ENCODE measurements at places on chromosomes 1 and 21.

DNA sequence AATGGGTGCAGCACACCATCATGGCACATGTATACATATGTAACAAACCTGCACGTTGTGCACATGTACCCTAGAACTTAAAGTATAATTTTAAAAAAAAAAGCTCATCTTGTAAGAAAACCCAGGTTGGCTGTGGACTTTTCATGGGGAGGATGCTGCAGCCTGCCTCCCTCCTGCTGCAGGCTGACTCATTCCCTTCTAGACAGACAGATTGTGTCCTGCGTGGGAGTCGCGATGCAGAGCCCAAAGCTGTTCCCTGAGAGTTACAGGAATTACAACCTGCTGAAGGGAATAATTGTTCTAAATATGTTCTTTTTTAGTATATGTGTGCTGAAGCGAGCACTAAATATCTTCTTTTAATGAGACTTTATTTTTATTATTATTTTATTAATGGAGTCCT lies 93.2 kb downstream of the TBX19 start:
- no peak for DNase-seq

DNA sequence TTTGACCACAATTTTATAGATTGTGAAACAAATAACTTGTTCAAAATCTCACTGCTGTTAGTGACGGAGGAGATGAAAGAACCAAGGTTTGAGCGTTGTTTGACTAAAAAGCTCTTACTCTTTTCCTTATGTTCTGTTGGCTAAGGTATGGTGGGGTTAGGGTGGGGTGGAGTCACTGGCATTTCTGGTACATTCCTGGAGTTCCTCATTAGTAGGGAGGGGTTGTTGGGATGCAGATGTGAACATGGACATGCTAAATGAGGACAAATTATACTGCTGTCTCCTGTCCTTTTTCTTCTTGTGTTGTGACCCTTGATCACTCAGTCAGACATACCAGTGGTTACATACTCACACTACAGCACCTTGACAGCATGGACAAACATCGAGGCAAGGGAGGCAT lies 26.2 kb upstream of the CD1D start:
- DNase-seq, result no peak

- DNase-seq, result no peak
Observed at GRCh38 chr1:199907361-199907760, 120.1 kb upstream of the NR5A2 start.

DNA sequence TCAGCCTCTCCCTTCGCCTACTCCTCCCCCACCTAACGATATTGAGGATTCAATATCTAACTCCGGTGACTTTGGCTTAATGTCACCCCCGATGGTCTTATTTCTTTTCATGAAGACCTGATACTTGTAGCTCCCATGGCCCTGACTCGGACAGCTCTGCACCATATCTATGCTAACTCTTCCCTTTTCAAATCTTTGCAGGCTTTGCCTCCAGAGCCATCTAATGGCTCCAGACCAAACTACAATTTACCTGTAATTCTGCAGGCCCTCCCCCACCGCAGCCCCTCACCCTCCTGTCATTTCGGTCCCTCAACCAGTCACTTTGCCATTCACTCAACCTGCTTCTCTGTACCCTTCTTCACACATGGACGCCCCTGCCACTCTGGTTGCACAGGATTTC lies 7.9 kb upstream of the GSTM5 start:
- DNase-seq, result no peak

- no peak for DNase-seq
Observed at GRCh38 chr1:232709386-232709785, 79.5 kb upstream of the SIPA1L2 start.

DNA sequence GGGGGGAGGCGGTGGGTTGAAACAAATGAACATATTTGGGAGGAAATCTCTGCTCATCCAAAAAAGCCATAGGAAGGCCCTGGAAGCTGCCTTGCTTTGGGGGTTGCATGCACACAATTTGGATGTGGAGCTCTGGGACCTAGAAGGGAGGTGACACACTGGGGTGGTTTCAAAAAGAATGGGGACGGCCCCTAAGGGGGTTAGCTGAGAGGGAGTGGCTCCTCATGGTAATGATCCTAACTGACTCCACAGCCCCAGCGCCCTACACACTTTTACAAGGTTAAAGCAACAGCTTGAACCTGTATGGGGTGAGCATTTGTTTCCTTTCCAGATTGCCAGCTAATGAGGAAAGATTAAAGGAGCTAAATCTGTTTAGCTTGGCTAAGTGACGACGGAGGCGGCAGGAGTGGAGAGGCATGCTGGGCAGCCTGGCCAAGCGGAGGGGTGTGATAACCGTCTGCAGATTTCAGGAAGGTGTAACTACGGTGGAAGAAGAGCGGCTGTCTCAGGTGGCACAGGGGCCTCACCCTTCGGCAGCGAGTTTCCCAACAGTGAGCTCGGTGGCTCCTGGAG lies 107.3 kb downstream of the RNF220 start:
- no peak for DNase-seq

GRCh38 chr1:39654291-39654690 lies 14.8 kb upstream of the HEYL start:
- no peak for DNase-seq

DNA sequence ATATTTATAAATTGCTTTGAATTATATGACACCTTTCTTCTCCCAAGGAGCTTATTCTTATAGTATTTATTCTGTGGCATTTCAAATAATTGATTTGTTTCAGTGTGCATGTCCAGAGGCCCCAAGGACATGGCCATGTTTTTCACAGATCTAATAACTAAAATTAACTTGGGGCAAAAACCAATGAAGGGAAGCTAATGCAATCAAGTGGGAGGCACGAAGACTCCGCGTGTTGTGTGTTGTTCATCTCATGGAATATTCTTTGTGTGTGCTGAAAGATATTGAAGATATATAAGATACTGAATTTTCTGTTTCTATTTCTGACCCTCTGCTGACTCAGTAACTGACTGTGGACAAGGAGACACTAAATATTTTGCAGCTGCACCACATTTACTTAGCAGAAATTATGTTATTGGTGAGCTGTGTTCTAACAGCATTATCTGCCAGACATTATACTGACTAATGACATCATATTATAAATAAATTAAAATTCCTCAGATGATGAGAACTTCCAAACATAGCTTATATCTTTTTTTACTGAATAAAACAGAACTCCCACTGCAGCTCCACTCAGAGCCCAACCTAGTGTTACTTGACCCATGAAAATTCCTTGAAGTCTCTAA lies 519.3 kb upstream of the CXADR start:
- DNase-seq, result no peak

DNA sequence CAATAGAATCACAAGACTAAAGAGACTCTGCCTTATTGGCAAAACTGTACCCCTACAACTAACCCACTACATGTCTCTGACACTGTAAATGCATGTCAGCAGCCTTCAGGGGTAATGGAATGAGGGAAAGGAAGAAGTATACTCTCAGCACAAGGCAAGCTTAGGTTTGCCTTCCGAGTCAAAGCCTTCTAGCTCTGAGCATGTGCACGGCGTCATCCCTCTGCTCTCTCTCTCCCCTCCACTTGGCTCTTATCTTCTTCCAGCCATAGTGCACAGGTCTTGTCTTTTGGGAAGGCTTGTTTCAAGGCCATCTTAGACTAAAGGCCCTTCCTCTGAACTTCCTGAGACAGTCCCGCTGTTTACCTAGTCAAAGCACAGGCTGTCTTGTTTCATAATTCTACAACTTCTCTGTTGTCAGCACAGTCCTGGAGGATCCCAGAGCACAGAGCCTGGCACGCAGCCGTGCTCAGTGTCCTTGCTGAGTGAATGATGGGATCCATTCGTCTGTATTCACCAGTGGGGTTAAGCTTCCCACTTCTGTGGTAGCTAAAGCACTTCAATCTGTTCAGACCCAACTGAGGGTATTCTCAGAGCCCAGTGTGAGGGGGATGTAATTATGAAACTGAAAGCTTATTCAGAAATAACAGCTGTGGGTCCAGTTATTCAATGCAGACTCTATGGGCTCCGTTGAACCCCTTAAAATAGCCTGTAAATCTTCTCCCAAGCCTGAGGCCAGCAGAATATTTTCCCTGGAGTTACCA lies 166.5 kb upstream of the PLD5 start:
- DNase-seq, result no peak

DNA sequence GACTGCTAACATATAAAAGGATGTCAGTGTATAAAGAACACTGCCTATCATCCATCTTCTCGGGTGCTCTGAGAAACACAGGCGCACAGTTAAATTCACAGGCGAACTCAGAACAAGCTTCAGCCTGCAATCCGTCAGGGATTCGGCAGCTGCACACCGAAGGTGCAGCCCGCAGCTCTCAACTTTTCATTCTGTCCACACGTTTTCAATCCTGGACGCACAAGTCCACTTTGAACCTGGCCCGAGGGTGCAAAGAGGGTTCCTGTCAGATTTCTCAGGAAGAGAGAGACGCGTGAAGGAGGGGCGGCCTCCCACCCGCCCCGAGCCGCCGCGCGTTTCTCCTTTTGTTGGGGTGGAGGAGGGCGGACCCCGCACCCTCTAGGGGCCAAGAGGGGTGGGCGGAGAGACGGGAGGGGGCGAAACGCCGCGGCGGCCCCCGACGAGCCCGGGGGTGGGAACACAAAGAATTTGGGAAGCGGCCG lies 724 bp downstream of the DOCK7 start:
- no peak for DNase-seq

- DNase-seq, result no peak
Observed at GRCh38 chr1:217946511-217946910, 315.4 kb downstream of the SPATA17 start.

GRCh38 chr1:230610589-230610988 lies 31.7 kb upstream of the COG2 start:
- DNase-seq, result no peak

GRCh38 chr1:91651661-91652071 lies 151.0 kb downstream of the CDC7 start:
- DNase-seq, result no peak

- no peak for DNase-seq
Observed at GRCh38 chr1:231962636-231963035, 336.0 kb downstream of the DISC1 start.

- no peak for DNase-seq
Observed at GRCh38 chr1:67647036-67647798, 37.8 kb upstream of the GADD45A start.

DNA sequence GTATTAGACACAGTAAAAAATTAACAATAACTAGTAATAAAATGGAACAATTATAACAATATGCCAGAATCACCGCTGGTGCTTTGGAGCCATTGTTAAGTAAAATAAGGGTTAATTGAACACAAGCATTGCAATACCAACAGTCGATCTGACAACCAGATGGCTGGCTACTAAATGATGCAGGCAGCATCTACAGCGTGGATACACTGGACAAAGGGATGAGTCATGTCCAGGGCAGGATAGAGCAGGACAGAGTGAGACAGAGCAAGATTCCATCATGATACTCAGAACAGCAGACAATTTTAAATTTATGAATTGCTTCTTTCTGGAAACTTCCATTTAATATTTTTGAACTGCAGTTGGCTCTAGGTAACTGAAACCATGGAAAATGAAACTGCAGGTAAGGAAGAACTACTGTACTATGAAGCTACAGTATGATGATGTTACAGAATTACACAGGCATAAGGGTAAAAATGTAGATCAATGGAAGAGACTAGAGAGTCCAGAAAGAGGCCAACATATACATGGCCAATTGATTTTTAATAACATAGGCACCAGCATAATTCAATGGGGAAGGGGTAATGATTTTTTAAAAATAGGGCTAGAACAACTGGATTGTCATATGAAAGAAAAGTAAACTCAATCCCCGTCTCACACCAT lies 168.7 kb downstream of the RRAGC start:
- no peak for DNase-seq

DNA sequence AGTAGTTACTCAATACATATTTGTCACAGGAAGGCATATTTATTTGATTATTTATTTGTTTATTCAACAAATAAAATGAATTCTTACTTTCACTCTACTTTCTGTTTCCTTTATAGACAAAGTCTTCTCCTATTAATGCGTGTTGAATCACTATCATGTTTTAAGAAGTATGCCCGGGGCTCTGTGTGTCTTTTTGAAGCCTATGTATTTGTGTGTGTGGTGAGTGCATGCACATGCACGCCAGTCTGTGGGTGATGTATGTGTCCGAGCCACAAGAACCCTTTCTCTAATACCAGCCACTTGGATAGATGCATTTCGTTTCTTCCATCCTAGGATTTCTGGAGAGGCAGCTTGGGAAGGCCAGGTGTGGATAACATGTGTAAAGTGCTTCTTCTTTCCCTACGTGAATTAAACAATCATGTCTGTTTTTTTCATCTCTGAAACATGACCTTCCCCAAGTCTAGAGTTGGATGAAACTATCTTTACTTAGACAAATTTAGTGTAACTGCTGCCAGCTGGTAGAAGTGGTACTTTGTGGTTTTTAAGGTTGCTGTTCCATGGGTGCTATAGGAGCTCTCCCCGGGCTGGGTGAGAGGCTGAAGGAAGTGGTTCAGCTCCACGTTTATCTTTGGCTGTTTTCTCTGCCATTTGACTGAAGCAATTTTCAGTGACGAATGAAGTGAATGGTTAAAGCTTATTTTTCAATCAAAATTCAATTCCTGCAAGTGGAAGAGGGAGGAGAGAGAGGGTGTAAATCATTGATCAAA lies 46.8 kb upstream of the PPM1J start:
- no peak for DNase-seq

GRCh38 chr21:33682992-33683627 lies 40.8 kb downstream of the ITSN1 start:
- DNase-seq, result no peak

DNA sequence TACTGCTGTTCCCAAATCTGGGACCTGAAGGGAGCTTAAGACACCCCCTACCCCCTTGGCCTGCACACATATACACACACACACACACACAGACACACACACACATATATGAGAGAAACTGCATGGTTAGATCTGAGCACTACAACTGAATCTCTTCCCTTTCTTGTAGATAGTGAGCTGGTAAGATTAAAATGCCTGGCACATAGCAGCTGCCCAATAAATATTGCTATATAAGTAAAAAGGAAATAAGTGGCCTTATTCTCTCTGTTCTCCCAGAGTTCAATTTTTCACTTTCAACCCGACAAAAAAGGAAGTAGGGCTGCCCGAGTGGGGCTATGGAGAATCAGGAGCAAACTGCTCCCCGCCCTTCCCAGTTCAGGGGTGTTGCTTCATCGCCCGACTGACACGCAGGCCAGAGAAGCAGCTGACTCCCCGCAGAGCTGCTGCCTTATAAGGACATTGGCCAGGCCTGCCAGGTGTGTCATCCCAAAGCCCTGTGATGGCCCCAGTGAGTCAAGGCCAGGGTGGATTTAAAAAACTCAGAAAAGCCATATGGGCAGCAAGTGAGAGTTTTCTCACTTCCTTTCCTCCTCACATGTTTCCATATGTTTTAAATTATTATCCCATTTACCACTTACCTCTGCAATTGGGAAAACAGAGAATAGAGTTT lies 106.5 kb upstream of the SLC44A3 start:
- peak; percentile 22 for DNase-seq

- DNase-seq, result no peak
Observed at GRCh38 chr1:26686795-26687194, 9.0 kb upstream of the ARID1A start.

- DNase-seq, result no peak
Observed at GRCh38 chr1:224959115-224959514, 29.6 kb downstream of the DNAH14 start.

- no peak for DNase-seq
Observed at GRCh38 chr1:108951242-108951641, 12.0 kb downstream of the CLCC1 start.
